ENCODE measurements at places on chromosomes 3 and 15.

- no peak for DNase-seq
Observed at GRCh38 chr3:58429657-58430056, 4.0 kb downstream of the PDHB start.

DNA sequence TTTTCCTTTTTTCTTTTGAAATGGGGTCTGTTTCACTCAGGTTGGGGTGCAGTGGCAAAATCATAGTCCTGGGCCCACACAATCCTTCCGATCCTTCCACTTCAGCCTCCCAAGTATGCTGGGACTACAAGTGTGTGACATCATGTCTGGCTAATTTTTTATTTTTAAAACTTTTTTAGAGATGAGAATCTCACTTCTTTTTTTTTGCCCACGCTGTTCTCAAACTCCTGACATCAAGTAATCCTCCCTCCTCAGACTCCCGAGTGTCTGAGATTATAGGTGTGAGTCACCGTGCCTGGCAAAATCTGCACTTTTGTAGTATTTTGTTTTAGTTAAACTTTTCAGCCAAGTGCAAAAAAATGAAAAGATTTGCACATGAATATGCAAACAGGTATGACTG is 171.0 kb downstream of the FNDC3B start:
- DNase-seq, result no peak

DNA sequence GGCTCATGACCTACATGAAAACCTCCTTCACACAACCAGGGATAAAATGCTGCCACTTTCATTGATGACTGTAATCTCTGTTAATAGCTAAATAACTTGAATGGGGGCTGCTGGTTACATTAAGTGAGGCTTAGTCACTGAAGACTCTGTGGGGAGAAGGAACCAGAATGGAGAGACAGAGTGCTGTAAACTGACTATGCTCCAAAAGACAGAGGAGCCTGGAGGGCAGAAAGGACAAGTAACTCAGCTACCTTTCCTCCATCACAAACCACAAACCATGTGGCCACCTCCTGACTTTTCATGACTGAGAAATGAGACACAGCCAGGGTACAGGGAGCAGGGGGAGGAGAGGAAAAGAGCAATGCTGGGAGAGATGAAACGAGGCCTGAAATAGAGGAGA is 97.1 kb upstream of the TRIM42 start:
- no peak for DNase-seq

DNA sequence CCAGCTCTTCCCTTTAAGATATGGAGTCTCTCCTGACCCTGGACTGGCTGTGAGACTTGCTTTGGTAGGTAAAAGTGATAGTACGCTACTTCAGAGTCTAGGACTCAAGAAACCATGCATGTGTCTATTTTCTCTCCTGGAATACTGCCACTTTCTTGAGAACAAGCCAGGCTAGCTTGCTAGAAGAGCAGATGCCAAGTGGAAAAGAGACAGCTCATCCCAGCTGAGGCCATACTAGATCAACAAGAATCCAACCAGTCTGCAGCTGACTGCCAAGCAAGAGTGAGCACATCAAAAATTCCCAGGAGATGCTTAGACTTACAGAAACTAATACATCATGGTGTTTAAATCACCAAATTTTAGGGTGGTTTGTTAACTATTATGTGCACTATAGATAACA is 208.3 kb upstream of the RBMS3 start:
- no peak for DNase-seq

- no peak for DNase-seq
Observed at GRCh38 chr15:33968224-33968623, at the start of gene CHRM5. CHRM5 (plus strand) TSS chr15:33968497; CDS start chr15:34062718, 94,221 bp downstream.

DNA sequence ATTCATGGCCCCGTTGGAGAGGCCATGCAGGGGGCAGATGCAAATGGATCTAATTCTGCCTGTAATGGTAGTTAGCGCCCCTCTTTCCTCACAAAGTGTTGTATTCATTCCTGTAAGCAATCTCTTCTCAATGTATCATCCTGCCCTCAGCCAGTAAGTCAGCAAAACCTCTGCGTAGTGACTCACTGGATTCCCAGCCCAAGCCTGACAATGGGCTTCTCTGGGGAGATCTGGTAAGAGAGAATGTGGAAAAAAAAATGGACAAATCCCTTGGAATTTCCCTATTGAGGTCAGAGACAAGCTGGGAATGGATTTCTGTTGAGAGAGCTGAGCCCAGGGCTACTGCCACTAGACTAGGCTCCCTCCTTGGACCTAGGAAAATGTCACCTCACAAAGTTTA is 25.4 kb downstream of the ADPGK start:
- no peak for DNase-seq

- DNase-seq, result peak; percentile 41
Observed at GRCh38 chr3:149575213-149575960, 82.4 kb downstream of the WWTR1 start.

DNA sequence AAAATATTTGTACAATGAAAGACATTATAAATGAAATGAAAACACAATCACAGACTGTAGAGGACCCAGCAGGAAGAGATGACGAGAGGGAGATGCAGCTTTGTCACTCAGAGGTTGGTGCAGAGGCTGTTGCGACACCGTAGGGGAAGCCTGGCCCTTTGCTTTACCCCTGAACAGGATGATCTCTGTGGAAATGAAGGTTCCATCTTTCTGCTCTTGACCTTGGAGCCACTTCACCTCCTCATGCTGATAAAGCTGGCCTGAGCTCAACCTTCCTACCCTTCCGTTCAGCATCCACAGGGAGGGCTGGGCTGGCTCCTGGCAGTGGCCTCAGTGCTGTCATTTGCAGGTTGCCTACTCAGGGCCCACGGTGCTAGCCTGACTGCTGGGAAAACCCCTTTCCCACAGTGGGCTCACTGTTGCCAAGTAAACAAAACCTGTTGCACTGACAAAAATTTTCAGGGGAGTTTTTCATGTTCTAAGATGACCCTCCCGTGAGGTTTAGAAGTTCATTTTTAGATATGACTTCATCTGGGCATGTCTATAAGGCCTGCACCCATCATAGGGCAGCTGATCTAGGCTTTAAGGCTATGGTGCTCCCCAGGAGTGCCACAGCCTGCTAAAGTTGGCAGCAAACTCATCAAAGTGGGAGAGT is 3.0 kb upstream of the CD80 start:
- DNase-seq, result no peak

- no peak for DNase-seq
Observed at GRCh38 chr15:19974998-19975397, 566.6 kb downstream of the GOLGA6L6 start.

- peak; percentile 88 for DNase-seq
Observed at GRCh38 chr3:122514123-122515019, at the start of gene KPNA1. KPNA1 (minus strand) TSS chr3:122514939; CDS start chr3:122496565, 18,374 bp downstream.

DNA sequence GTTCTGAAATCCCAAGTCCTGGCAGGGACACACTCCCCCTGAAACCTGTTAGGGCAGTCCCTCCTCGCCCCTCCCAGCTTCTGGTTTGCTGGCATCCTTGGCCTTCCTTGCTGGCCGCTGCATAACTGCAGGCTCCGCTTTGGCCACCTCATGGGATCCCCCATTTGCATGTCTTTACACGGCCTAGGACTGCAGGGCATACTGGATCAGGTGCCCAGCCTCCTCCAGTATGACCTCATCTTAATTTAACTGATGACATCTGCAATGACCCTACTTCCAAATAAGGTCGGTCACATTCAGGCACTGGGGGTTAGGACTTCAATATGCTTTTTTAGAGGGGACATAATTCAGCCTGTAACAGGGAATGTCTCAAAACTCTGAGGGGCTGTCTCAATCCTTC is 173.3 kb downstream of the RAB11A start:
- no peak for DNase-seq

GRCh38 chr3:170801597-170801996 is 68.4 kb downstream of the RPL22L1 start:
- no peak for DNase-seq

DNA sequence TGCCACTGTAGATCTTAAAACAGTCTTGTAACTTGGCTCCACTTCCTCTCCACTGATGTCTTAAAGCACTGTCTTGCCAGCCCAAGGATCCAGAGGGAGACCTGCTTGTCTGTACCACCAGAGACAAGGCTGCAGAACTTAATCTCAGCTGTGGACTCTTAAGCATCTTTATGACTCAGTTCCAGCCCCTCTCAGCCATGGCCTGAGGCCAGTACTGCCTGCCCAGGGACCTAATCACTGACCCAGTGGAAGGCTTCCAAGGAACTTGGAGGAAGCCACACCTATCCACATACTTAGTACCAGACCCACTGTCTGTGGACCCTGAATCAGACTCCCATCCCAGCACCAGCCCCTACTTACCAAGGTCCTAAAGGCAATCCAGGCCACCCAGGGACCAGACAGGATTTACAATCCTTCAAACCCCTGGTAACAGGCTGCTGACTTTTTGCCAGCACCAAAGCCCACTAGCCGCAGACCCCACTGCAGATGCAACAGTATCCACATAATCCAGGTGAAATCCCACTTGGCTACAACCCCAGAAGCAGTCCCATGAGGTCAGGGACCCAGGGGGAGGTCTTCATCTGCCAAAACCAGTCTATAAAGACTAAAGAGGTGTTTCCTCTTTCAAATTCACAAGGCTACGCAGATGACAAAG is 41.9 kb upstream of the PRR20G start:
- DNase-seq, result no peak

DNA sequence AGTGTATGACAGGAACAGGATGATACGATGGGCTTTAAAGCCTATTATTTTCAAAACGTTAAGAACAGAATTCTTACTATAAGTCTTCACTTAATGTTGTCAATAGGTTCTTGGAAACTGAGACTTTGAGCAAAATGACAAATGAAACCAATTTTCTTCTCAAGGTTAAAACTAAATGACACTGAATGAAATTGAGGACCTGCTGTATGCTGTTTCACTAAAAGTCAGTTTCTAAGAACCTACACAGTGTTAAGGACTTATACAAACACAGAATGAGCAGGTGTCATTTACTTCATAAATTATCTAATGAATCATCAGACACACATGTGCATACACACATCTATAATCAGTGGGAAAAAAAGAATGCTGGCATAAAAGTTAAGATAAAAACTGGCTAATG is 106.9 kb downstream of the RFTN1 start:
- no peak for DNase-seq

GRCh38 chr15:74320352-74321247 is 46.8 kb downstream of the CYP11A1 start:
- peak; percentile 72 for DNase-seq

GRCh38 chr15:39959411-39959810 is 25.5 kb downstream of the EIF2AK4 start:
- DNase-seq, result no peak

DNA sequence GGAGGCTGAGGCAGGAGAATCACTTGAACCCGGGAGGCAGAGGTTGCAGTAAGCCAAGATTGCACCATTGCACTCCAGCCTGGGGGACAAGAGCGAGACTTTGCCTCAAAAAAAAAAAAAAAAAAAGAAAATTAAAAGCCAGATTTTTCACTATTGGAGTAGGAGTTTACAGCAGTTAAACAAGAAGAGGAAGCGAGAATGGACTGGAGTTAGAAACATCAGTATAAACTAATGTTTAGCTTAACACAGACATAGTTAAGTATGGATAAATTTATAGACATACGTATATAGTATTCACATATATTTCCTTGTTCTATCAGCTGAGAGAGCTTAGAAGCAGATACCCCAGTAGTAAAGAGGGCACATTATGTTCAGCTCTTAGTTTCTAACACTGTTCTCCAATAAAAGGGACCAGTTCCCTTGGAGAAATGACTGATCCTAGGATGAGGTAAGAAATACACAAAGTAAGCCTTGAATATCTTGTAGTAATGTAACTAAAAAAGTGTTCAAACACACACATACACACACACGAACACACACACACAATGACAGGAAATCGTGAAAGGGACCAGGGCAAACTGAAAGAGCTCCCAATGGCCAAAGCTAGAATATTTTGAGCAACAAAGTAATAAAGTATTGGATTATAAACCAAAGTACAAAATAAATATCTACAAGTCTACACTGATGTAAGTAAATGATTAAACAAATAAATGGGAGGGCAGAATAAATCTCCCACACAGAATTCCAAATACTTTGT is 25.1 kb downstream of the PIK3CB start:
- no peak for DNase-seq

DNA sequence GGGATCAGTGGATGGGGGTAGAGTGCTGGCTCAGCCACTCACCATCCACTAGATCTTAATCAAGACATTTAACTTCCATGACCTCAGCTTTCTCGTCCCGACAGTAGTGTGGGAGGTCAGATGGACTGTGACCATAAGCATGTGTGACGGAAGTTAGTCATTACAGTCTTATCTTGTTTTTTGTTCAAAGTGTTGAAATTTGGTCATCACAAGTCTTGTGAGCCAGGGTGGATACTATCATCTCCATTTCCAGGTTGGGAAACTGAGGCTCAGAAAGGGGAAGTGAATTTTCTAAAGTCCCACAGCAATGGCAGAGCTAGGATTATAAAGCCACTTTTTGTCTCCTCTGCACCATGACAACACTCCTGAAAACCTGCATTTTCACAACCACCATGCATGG is 32.0 kb upstream of the ITGA11 start:
- DNase-seq, result no peak

DNA sequence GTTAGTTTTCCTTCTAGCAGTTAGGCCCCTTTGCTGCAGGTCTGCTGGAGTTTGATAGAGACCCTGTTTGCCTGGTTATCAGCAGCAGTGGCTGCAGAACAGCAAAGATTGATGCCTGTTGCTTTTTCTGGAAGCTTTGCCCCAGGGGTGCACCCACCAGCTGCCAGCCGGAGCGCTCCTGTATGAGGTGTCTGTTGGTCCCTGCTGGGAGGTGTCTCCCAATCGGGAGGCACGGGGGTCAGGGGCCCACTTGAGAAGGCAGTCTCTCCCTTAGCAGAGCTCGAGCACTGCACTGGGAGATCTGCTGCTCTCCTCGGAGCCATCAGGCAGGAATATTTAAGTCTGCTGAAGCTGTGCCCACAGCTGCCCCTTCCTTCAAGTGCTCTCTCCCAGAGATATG is 825.3 kb upstream of the GRM7 start:
- DNase-seq, result no peak

- DNase-seq, result no peak
Observed at GRCh38 chr3:61997101-61997500, 376.2 kb downstream of the FEZF2 start.

- no peak for DNase-seq
Observed at GRCh38 chr15:29692527-29692926, 129.7 kb downstream of the TJP1 start.
